ENCODE measurements at places on chromosomes 4 and X. TPM values are rescaled to one million over a fixed set of nuclear protein-coding genes. Genes with fewer than 3 reads are reported as not detected.

DNA sequence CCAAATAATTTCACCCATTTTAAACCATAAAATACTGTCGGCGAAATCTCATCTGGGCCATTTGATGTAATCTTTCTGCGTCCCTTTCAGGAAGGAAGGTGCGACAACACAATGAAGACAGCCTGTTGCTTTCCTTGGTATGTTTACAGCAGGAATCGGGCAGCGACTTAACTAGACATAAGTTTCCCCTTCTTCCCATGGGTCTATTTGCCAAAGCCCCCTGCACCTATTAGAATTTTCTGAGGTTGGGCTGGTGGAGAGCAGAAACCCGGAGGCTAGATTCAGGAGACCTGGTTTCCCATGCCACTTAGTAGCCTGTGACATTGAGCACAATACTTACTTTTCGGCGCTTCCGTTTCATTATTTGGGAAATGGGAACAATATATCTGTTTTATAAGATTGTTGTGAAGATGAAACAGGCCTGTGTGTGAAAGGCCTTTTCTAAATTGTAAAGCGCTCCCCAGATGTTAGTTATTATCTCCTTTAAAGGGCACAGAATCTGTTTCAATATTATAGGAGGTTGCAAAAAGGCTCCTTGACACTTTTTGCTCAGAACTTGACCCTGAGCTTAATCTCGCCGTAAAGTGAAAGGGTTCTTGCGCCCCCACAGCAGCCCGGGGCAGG lies 552 bp upstream of the AFF1 start:
- DNase-seq = no peak

DNA sequence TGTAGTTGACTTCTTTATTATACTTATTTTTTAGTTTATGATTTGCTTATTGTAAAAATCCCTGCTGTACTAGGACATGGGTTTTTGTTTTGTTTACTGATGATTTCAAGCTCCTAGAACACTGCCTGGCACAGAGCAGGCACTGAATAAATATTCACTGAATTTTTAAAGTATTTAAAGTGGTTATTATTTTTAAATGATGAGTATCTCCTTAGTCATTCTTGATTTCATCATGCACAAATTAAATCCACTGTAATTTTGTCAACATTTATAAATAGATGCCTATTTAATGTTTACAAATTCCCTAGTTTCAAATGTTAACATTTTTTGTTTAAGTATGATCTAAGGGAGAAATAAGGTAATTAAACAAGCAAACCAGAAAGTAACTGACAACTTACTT lies 367.9 kb upstream of the SLIT2 start:
- no peak for DNase-seq

DNA sequence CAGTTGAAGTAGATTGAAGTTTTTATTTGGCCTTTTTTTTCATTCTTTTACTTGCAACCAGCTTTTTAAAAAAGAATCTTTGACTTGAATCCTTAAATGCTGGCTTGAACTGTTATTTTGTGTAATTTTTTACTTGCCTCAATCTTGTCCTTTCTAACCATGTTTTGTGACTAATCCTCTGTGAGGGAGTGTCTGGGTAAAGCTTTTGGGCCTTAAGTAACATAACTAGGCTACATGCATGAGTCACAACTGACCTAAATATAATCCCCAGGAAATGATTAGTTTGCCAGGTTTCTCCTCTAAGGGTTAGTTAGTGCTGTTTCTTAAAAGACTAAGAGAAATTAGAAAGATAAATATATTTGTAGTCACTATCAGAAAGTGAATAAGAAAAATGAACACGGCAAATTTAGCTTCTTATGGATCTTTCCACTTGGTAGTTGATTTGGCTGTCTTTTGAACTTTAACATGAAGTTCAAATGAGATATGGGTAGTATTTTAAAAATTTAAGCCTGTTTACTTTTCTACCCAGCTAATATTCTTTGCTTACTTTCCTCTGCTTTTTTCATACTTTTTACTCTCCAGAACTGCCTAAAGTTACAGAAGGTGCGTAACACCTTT lies 13.0 kb downstream of the EXOC1 start:
- DNase-seq = peak; percentile 68

- DNase-seq = no peak
Observed at GRCh38 chr4:159035570-159035969, 67.3 kb upstream of the RAPGEF2 start.

GRCh38 chr4:107220976-107221375 lies 184.9 kb upstream of the DKK2 start:
- DNase-seq = no peak

GRCh38 chr4:16021804-16022560 lies 59.0 kb upstream of the FGFBP2 start:
- DNase-seq = no peak

DNA sequence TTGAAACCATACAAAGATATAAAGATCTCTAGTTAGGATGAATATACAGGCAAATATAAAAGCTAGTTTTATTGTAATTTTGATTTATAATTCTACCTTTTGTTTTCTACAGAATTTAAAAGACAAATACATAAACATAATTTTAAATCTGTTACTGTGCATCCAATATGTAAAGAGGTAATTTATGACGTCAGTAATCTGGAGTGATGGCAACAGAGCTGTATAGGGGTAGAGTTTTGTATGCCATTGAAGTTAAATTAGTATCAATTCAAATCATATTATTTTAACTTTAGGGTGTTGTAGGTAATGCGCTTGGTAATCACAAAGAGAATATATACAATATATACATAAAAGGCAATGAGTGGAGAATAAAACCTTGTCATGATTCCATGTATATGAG lies 183.7 kb upstream of the ARHGAP24 start:
- DNase-seq = no peak

- peak; percentile 77 for DNase-seq
Observed at GRCh38 chr4:98448908-98449307, 187.7 kb downstream of the RAP1GDS1 start.

- no peak for DNase-seq
Observed at GRCh38 chr4:17173300-17173699, 274.9 kb upstream of the LDB2 start.

DNA sequence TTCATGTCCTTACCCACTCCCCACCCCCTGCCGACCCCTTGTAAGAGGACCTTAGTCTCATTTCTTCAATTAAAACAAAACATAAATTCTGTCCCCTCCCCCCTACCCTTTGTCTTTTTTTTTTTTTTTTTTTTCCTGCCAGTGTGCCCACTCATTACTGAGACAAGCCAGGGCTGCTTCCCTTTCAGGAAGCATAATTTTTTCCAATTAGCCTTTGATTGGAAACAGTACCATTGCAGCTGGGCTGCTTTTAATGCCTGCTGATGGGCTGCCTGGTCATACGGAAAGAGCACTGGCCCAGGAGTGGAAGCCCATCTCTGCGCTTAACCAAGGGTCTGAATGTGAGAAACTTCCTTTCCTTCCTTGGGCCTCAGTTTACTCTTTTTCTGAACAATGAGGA lies 18.6 kb upstream of the CAPN6 start:
- no peak for DNase-seq

- DNase-seq = no peak
Observed at GRCh38 chr4:56959100-56959499, 18.3 kb downstream of the NOA1 start.

GRCh38 chr4:116328261-116328860 lies 757.0 kb downstream of the TRAM1L1 start:
- no peak for DNase-seq

- peak; percentile 1 for DNase-seq
Observed at GRCh38 chrX:97397371-97397770, 513.7 kb downstream of the RPA4 start.

GRCh38 chrX:41322821-41323603 lies 10.9 kb upstream of the DDX3X start:
- DNase-seq = no peak

DNA sequence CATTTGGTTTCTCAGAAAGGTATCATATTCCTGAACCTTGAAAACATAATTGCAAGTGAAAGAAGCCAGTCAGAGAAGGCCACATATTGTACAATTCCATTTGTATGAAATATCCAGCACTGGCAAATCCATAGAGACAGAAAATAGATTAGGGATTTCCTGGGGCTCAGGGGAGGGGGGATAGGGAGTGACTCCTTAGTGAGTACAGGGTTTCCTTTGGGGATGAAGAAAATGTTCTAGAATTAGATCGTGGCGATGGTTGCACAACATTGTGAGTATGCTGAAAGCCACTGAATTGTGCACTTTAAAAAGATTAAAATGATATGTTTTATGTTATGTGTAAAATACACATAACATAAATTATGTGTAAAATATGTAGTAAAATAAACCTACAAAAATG lies 10.3 kb downstream of the XPNPEP2 start:
- no peak for DNase-seq

- peak; percentile 26 for DNase-seq
Observed at GRCh38 chr4:33715841-33716395, 2528.4 kb downstream of the ARAP2 start.

- peak; percentile 78 for DNase-seq
Observed at GRCh38 chrX:107673933-107674479, 45.7 kb downstream of the PRPS1 start.

DNA sequence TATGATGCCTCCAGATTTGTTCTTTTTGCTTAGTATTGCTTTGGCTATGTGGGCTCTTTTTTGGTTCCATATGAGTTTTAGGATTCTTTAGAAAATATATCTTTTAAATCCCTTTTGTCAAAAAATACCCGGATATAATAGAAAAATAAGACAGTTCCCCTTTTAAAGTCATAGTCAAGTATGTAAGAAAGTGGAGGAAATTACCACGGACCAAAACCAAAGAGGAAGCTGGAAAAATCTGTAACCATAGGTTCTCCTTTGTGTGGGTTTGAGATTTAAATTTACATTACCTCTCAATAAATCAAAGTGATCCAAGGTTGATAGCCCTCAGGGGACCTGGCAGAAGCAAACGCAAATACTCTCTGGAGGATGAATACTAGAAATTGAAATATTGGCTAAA lies 58.3 kb upstream of the PACRGL start:
- no peak for DNase-seq

The CSTF2 gene
- 14.5 TPM for total RNA-seq

The IL21 gene
- not detected for total RNA-seq

The SPANXC gene
- total RNA-seq = not detected

The GPC4 gene
- under 0.01 TPM for total RNA-seq

The FGF5 gene
- total RNA-seq = not detected

The PRSS12 gene
- not detected for total RNA-seq

The MAGEB5 gene
- total RNA-seq = not detected
